ENCODE measurements at places on chromosomes 11 and 22.

DNA sequence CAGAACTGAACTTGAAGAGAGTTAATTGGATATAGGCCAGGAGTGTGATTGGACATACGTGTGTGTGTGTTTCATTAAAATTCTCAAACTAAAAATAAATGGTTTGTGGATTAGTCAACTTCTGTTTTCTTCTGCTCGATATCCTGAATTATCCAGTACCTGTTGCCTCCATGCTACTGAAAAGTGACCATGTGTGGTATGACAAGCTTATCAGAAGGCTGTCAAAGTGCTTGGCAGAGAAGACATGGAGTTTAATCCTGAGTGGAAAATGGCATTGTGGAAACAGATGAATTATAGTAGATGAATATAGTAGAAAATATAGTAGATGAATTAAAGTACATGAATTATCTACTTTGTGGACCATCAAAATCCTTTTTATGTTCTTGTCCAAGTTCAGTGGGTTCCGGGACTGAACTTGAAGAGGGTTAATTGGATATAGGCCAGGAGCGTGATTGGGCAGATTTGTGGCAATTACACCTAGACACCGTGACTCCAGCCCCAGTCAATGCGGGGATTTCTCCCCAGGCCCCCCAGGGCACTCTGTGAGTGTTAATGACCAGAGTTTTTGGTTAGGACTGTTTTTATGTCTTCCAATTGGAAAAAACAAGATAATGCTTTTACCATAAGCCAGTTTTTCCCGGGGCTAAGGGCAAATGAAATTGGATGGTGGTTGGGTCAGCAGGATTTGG, 30.1 kb downstream of the GRAMD1B start:
- ATAC-seq, result no peak

- no peak for ATAC-seq
Observed at GRCh38 chr11:10695833-10696232, 2.3 kb upstream of the IRAG1 start.

- ATAC-seq, result no peak
Observed at GRCh38 chr11:46160100-46160499, 38.8 kb upstream of the PHF21A start.

- ATAC-seq, result peak; percentile 87
Observed at GRCh38 chr11:56841210-56841810, 92.8 kb upstream of the OR9G4 start.

DNA sequence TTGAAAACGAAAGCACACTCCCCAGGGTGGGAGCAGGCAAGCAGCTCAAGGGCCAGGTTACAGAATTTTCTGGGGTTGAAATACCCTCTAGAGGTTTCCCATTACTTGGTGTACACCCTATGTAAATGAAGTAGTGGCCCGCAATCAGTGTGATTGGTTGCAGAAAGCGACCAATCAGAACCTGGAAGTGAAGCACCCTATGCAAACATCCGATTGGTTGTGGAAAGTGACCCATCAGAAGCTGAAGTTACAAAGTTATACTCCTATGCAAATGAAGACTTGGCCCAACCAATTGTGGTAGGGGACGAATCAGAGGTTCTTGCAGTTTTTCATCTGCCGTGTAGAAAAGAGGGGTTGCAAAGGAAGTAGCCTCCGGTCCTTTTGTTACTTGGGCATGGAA, 19.2 kb downstream of the PRR5 start:
- no peak for ATAC-seq
